Activated CD4-positive, alpha-beta T cell treated with anti-CD3 and anti-CD28 coated beads, Interleukin-2, amount 10 ng/mL, durations not matched to agents 7 days and 5 days (primary cell): ENCODE measurements at places on chromosomes 3 and 15. TPM values are rescaled to one million over a fixed set of nuclear protein-coding genes. Genes with fewer than 3 reads are reported as not detected.

- peak overlapping the region; percentile 84 for H3K4me3 ChIP-seq
- no peak for DNase-seq
- peaks cover 29% of the 10 kb centered on the region for H3K36me3 ChIP-seq
- H3K27ac ChIP-seq = peak overlapping the region; percentile 91
Observed at GRCh38 chr3:42582474-42583070, 805 bp upstream of the SEC22C start.

- peaks cover 24% of the 10 kb centered on the region for H3K27me3 ChIP-seq
- peaks cover 2% of the 10 kb centered on the region for H3K36me3 ChIP-seq
- no peak overlapping the region for H3K4me3 ChIP-seq
- H3K4me1 ChIP-seq = no peaks in the 10 kb centered on the region
Observed at GRCh38 chr3:196013587-196014487, 68.1 kb downstream of the TFRC start.

The ADCY5 gene
- not detected for total RNA-seq

The TICRR gene
- total RNA-seq = 28.8 TPM

The GABRA5 gene
- not detected for total RNA-seq
